ENCODE measurements at places on chromosomes 7 and 10.

GRCh38 chr10:100519311-100520051 lies at the start of gene SEC31B:
Gene SEC31B (minus strand): TSS chr10:100519861. CDS start chr10:100516952, 2,909 bp downstream.
- DNase-seq = no peak

DNA sequence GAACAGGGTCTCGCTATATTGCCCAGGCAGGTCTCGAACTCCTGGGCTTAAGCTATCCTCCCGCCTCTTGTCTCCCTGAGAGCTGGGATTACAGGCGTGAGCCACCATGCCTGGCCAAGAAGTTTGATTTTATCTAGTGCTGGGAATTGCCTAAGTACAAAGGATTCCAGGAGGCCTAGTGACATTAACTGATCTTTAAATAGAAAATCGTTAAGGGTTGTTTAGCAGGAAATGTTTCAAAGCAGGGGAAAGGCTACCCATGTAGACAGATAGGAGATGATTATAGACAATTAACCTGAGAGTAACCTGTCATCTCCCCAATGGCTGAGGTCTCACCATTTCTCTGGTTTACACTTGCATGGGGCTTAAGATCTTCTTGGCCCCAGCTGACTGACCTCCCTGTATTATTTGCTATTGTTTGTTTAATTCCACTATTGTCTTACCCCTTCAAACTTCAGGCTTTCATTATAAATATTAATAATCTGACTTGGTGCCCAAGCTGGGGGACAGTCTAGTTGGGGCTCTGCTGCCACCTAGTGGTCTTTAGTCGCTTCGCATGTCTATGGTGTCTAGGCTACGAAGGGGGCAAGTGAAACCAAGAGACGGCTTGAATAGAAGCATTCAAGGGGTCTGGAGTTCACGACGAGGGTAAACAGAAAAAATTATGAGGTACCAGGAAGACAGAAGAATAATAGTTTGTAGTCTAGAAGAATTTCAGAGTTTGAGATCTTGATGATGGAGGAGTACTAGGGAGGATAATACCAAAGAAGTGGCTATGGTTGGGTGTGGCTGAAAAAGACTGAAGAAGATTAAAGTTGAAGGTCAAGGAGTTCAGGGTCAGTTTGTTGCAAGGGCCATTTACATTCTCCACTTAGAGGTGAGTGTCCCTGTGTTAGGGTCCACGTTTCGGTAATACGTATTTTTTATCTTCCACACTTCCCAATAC lies 40.4 kb upstream of the BPGM start:
- DNase-seq = no peak

DNA sequence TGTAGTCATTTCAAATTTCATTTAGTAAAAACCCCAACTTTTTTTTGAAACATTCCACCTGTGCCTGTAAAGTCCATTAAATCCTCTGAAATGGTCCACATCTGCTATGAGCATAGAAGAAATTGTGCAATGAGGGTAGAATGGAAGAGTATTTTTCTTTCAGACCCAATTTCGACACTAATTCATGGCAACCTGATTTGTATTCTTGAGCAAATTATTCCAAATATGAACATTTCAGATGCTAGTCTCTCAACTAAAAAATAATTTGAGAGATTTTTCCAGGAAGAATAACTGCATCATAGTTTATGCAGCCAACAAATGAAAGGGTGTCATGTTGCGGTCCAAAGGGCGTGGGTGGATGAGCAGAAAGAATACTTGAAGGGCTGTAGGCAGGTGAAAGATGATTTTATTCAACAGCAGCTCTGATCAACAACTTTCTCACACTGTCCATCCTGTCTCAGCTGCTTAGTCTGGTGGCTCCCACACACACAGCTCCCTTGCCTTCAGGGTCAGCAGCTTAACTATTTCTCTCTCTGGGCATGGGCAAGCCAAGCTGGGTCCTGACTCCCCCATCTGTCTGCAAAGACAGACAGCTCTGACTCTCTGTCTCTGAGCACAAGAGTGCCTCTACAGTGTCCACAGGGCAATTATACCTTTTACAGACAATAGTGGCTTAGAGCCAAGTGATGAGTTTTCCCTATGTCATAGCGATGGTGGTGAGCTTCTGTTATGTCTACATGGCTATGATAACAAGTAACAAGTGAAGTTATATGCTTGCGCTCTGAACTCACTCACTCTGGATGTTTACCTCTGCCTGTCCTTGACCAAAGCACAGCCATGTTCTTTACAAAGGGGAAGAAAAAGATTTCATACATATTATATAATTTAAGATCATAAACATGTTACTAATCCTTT lies 11.5 kb downstream of the STEAP2 start:
- peak; percentile 56 for DNase-seq

DNA sequence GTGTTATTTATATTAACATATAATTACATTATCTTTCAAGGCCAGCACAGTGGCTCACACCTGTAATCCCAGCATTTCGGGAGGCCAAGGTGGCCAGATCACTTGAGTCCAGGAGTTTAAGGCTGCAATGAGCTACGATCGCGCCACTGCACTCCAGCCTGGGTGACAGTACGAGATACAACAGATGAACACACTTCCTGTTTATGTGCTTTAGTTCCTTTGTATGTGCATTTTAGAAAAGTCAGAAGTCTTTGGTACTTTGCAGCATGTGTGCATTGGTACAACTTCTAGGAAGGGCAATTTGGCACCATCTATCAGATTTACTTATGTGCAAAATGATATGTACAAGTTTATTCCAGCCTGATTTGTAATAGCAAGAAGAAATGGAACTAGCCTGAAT lies 13.3 kb downstream of the SLC35G1 start:
- no peak for DNase-seq

GRCh38 chr7:123784263-123784662 lies 35.5 kb upstream of the WASL start:
- no peak for DNase-seq
